ENCODE measurements at places on chromosomes 1 and 21.

GRCh38 chr1:178031856-178032320 is 62.0 kb upstream of the RASAL2 start:
- peak; percentile 87 for DNase-seq

- peak; percentile 31 for DNase-seq
Measured at GRCh38 chr1:151611288-151611790, 511 bp upstream of the SNX27 start.

DNA sequence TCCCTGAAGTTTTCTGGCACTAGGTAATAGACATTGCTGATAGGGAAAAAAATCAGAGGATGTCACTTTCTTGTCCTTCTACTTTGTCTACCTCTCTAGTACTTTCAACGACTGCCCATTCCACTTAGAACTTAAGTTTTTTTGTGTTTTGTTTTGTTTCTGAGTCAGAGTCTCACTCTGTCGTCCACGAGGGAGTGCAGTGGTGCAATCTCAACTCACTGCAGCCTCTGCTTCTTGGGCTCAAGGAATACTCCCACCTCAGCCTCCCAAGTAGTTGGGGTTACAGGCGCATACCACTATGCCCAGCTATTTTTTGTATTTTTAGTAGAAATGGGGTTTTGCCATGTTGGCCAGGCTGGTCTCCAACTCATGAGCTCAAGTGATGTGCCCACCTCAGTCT is 79.2 kb downstream of the SGIP1 start:
- no peak for DNase-seq

DNA sequence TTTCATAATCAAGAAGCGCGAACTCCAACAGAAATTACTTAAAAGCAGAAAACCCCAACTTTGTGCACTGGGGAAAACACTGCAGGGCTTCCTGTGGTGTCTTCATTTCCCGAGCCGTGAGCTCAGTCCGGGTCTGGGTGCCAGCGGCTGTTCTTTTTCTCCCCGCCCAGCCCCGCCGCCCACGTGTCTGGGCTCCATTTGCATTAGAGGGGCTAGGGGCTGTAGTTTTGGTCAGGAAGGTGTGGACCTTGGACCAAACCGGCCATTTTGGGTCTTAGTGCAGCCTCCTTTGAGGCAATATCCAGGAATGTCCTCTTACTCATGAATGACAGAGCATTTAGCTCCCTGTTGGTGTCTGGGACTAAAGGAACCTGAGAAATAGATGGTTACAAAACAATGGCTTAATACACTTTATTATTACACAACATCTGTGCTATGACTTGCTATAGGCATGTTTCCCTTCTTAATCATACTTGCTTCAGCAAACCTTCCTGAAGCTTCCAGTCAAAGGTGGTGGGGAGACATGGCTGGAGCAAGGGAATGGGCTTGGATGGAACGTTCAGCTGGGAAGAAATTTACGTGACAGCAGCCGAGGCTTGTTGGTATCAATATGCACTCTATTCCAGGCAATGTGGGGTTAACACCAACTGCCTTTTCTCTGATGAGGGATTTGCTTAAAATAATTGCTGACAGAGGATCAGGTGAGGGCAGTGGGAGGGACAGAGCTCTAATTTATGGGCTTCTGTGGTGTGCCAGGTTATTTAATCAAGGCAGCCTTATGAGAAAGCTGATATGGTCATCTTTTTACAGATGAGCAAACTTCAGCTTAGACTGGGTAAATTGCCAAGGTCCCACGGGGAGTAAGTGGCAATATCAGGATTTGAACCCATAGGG is 1.1 kb downstream of the AGTRAP start:
- DNase-seq = peak; percentile 67

GRCh38 chr1:12040457-12041051 is 21.3 kb downstream of the MIIP start:
- DNase-seq = peak; percentile 67
